ENCODE measurements at places on chromosomes 3 and 15.

- DNase-seq, result no peak
These were observed 1.7 kb downstream of the LRRC2 start for GRCh38 chr3:46564190-46565021.

GRCh38 chr3:196175722-196176121 is 35.5 kb downstream of the ZDHHC19 start:
- no peak for DNase-seq

GRCh38 chr15:57272771-57273357 is 103.4 kb upstream of the CGNL1 start:
- DNase-seq, result no peak

DNA sequence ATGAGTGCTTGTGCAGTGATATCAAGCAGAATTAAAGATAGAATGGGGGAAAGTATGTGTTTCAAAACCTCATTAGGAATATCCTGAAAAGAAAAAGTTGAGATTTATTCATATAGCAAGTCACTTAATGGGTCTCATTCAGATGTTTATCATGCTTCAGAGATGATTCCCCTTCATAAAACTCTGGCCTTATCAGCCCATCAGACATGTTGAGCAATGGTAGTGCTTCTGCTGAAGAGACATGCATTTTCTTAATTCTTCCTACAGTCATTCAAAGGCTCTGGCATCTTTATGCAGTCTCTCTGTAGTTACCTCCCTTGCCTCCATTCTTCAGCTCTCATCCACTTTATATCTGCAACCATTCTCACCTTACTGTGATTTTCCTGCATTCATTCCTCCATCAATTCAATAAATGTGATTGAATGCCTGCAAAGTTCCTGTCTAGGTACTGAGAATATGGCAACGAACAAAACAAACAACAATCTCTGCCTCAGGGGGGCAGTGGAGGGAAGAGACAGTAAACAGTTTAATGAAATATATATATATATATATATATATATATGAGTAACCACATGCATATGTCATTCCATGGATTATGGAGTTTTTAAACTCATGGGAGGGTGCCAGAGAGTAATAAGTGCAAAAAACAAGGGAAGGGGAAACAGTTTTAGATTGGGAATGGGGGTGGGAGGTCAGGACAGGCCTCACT is 138.5 kb downstream of the NECTIN3 start:
- no peak for DNase-seq

- DNase-seq, result no peak
These were observed 15.2 kb upstream of the MME start for GRCh38 chr3:155064920-155065319.

DNA sequence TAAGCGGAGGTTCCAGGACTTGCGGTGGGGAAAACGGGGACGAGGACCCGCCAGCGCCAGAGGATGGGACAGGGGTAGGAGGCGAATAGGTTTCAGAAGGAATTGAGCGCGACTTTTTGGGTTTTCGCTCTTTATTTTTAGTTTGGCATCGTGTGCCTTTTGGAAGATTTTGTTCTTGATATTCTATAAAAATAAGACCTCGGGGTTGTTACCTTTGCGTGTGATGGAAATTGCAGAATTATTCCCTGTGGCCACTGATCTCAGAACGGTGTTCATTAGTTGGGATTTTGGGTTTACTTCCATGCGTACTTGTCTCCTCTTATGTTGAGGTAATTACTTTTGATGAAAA is 453 bp upstream of the CCDC14 start:
- DNase-seq, result no peak

DNA sequence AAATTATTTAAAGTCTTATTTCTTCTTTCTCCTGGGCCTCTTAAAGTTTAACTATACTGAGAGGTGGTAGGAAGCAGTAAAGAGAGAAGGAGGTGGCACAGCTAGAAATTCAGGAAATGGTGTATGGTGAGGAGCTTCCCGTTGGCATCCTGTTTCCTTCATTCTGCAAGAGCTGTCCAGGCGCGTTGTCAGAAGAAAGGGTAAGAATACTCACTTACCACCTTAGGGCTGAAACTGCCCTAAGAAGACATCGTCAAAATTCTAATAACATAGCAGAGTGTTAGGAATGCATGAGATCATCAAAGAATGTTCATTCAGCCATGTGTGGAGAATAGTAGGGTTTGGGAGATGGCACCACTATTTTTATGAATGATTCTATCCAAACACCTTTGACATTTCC is 699.6 kb downstream of the MCTP2 start:
- no peak for DNase-seq

DNA sequence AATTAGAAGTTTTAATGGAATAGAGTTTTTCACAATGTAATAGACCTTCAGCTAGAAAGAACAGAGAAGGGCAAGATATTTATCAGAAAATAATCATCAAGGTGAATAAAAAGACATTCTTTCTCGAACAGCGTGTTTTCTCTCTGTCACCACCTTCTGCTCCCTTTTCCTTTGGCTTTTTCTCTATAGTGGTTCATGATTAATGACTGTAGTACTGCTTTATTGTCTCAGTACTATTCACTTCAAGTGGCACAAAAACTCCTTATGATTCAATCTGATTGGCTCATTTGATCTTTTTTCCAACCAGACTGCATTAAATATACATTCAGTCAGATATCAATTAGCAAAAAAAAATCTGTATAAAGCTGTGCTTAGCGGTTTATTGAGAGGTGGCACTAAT is 516.0 kb downstream of the OTOL1 start:
- no peak for DNase-seq

DNA sequence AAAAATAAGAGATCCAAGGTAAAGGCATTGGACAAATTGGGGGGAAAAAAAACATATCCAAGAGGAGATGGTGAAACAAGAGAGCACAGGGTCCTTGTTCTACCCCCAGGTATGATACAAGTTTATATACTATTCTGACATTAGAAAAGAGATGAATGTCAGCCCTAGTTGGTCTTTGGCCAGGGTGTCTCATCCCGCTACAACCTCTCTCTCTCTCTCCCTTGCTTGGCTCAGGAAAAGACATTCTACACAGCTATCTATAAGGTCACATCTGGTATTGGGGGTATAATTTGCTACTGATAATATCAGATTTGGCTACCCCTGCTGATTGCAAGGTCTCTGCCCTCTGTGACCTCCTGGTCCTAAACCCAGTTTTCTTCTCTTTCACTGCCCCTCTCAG is 117.2 kb downstream of the GOLIM4 start:
- no peak for DNase-seq

GRCh38 chr3:43785551-43785950 is 94.8 kb downstream of the ABHD5 start:
- no peak for DNase-seq

- DNase-seq, result no peak
These were observed 14.9 kb downstream of the MAGI1 start for GRCh38 chr3:66023738-66024385.

DNA sequence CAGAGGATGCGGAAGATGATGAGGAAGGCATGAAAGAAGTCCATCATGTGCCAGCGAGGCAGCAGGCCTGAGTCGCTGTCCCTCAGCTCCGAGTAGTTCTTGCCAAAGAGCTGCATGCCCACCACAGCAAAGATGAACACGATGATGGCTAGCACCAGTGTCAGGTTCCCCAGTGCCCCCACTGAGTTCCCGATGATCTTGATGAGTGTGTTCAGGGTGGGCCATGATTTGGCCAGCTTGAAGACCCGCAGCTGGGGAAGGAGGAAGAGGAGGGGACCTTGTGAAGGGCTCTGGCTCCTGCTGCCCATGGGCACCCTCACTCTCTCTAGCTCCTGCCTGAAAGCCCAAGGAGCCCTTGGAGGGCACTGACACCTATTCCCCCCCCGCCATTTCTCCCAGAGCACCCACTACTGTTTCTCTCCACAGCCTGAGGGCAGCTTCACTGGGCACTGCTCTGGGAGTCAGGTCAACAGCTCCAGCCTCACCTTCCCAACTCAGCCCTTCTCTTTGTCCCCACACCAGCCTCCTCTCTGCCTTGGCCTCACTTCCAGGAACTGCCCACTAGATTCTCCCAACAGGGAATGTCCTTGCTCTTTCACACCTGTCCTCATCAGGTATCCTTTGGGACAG is 63.6 kb downstream of the SCN5A start:
- no peak for DNase-seq

- no peak for DNase-seq
These were observed 18.2 kb upstream of the EOGT start for GRCh38 chr3:69031635-69032034.

- no peak for DNase-seq
These were observed 74.1 kb upstream of the PLXNA1 start for GRCh38 chr3:126908752-126909275.

DNA sequence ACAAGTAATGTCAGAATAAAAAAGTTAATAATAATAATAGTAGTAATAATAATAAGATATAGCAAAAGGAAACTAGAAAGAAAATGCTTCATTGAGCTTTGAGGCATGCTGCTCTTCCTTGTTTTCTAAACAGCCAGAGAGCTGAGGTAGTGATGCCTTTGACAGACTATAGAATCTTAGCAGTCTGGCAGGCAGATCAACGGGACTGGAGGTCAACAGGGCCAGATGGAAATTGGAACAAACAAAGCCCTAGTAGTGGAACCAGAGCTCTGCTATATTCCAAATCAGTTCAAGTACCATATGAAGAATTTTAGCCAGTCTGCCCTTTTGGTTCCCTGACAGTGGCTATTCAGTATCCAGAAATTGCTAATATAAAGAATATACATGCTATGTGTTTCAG is 278.6 kb downstream of the NLGN1 start:
- DNase-seq, result no peak

DNA sequence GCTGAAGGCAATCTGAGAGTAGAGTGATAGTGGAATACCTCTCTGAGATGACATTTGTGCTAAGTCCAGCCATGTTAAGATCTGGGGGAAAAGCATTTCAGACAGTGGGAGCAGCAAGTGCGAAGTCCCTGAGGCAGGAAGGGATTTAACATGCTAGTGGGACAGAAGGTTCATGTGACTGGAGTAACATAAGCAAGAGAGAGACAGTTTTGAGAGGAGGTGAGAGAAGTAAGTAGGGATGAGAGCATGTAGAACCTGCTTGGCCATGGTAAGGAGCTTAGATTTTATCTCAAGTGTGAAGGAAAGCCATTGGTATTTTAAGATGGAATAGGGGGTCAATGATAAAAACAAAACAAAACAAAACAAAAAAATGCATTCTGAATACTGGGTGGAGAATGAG is 358.6 kb upstream of the KCNH8 start:
- DNase-seq, result no peak

- no peak for DNase-seq
These were observed 22.3 kb downstream of the FANCD2OS start for GRCh38 chr3:10085738-10086137.

DNA sequence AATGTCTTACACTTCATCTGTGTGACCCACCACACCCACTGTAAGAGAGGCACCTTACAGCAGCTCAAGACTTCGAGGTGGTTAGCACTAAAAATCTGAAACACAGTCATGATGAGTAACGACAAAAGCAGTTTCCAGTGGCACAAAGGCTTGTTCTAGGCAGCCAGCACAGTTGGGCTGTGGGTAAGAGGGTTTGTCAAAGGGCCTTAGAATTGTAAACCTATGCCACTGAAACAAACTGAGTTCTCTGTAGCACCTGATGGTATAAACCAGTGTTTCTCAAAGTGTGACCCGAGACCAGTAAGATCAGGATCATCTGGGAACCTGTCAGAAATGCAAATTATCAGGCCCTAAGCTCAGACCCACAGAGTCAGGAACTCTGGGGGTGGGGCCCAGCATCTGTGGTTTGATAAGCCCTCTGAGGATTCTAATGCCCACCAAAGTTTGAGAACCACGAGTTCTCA is 36.5 kb downstream of the DAPK2 start:
- DNase-seq, result no peak

GRCh38 chr15:79969146-79969545 is 1.9 kb downstream of the BCL2A1 start:
- DNase-seq, result no peak

- no peak for DNase-seq
These were observed 106.5 kb upstream of the ACP3 start for GRCh38 chr3:132210476-132211346.

- DNase-seq, result no peak
These were observed 12.9 kb upstream of the ANKRD28 start for GRCh38 chr3:15810702-15811101.

GRCh38 chr15:40930430-40931299 is 1.5 kb downstream of the DLL4 start:
- peak; percentile 22 for DNase-seq

All from effector CD8-positive, alpha-beta T cell (primary cell).